ENCODE measurements at places on chromosomes 3 and 15. TPM values are rescaled to one million over a fixed set of nuclear protein-coding genes. Genes with fewer than 3 reads are reported as not detected.

HACL1 gene
- total RNA-seq, result 15.1 TPM

ALDH1A2 gene
- 2.7 TPM for total RNA-seq

SGO1 gene
- 5.2 TPM for total RNA-seq

RTP2 gene
- not detected for total RNA-seq

DHX36 gene
- 33.5 TPM for total RNA-seq

RAB8B gene
- total RNA-seq, result 39.0 TPM

ATP2C1 gene
- 45.0 TPM for total RNA-seq

IMP3 gene
- 97.6 TPM for total RNA-seq

SEMA3G gene
- total RNA-seq, result 0.40 TPM

SLC41A3 gene
- total RNA-seq, result 53.4 TPM

ZNF860 gene
- total RNA-seq, result 0.52 TPM

UROC1 gene
- total RNA-seq, result not detected

NEK10 gene
- not detected for total RNA-seq

IGF2BP2 gene
- total RNA-seq, result 50.7 TPM
